ENCODE measurements at places on chromosomes 7 and 10.
A peak's percentile ranks its signal among the peaks of the same experiment; 100 is the strongest.

- no peak for DNase-seq
Observed at GRCh38 chr7:159207393-159207792, 62.7 kb upstream of the VIPR2 start.

DNA sequence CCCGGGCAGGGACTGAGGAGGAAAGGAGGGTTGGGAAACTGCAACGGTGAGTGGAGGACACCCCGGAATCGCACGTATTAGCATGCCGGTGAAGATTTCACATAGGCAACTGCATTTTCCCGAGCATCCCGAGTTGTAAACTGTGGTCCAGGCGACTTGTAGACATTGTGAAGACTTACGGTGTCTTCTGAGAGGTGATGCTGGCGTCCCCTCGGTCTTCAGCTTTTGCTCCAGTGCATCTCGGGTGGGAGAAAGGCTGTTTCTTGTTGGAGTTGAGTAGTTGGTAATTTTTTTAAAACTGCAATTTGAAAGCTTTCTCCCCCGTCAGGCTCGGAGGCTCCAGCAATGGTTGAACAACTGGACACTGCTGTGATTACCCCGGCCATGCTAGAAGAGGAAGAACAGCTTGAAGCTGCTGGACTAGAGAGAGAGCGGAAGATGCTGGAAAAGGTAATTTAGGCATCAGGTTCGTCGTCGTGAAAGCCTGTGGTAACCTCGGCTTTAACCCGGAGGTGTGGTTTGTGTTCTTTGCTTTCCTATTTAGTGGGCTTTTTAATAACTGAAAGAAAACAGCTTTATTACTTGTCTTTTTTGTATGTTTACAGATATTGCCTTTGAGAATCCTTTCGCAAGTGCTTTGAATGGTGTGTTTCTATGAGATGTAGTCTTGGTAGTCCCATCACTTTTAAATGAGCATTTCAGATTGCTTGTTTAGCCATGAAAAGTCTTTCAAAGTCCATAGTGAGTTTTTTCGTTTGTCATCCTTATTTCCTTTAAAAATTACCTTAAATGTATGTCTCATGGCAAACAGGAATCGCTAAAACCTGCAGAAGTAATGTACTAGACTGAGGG is 687 bp downstream of the HELLS start:
- peak; percentile 10 for DNase-seq

DNA sequence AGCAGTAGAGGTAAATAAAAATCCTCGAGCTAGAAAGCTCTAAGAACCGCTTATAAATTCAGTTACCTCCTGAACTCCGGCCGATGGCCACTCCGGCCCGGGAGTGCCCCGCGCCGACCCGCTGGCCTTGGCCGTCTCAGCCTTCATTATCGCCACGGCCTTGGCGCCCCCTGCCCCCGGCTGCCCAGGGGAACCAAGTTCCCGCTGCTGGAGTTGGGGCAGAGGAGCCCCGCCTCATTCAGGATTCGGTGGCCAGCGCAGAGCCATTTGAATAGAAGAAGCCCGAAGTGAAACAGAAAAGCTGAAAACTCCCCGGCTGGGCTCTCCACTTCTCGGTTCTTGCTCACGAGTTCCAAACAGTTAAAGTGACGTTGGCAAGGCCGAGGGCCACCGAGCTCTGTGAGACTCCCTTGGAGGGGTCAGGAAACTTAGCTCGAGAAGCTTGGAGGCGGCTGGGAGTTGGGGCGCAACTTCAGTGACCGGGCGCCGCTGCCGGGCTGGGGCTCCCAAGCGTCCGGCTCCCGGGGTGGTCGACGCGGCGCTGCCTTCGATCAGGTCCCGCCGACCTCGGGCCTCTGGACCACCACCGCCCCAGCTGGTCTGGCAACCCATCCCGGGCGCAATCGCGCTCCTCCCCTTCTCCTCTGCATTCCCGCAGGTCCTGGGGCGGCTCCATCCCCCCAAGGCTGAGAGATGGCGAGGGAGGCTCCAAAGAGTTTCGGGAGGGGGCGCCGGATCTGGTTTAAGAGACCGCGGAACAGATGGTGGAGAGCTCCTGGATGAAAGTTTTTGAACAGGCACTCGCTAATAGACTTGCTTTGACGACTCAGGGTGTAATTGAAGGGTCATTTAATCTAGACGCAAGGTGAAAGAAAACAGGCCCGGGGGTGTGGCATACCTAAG is 5.8 kb upstream of the FEZF1 start:
- peak; percentile 80 for DNase-seq

- no peak for DNase-seq
Observed at GRCh38 chr10:24501056-24501711, 222.5 kb downstream of the ARHGAP21 start.

GRCh38 chr10:32981760-32982159 is 23.7 kb upstream of the ITGB1 start:
- DNase-seq, result peak; percentile 53

DNA sequence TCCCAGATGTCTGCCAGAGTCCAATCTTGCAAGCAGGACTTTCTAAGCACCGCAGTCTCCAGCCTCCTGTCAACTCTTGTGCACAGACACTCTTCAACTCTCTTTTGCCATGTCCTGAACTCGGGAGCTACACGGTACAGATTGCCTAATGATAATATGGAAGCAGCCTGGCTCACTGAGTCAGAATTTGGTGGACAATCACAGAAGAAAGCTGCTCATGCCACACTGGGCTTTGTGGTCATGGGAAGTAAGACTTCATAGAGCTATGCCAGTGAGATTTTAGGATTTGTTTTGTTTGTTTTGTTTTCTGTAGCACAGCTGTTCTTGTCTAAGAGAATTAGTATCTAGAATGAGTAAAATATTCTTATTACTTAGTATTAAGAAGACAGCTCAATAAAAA is 144.1 kb upstream of the PRSS58 start:
- no peak for DNase-seq

DNA sequence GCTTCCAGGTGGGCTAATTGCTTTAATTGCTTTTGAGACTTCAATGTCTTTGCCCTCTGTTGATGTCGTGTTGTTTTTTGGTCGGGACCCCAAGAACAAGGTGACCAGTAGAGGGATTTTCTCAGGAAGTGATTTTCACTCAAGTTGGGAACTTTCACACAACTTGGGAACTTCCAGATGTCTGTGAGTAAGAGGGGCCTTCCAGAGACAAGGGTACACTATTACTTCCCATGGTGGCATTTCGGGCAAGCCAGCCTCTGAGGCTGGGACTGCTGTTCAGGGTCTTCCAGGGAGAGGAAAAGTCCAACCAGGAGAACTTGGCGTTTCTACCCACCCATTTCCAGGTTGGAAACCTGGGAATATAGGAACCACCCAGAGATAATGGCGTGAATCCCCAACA is 170.0 kb upstream of the CDCA7L start:
- no peak for DNase-seq

DNA sequence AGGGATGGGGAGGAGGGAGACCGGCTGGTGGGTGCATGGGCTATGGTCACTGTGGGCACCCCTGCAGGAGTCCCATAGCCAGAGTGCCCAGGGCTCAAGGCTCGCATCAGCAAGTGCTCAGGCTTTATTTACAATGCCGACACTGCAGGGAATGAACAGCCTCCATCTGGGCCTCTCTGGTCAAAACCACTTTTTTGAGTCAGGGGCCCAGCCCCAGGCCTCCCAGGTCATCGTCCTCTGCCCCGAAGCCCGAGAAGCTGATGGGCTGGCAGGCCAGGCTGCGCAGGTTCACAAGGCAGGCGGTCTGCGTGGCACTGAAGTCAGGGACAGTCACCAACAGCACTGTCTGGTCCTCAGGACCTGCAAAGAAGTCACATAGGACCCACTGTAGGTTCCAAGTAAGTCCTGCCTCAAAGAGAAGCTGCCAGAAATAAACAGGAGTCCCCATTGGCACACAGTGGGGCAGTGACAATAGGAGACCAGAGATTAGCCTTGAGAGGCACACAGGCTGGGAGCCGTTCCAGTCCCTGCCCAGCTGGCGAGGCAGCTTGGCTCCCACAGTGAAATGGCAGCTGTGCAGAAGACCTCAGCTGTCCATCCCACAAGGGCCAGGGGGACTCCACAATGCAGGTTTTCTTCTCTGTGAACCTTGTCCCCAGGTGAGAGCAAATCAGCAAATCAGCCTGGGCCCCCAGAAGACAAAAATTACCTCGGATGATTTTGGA is 8.6 kb downstream of the POLD2 start:
- no peak for DNase-seq

DNA sequence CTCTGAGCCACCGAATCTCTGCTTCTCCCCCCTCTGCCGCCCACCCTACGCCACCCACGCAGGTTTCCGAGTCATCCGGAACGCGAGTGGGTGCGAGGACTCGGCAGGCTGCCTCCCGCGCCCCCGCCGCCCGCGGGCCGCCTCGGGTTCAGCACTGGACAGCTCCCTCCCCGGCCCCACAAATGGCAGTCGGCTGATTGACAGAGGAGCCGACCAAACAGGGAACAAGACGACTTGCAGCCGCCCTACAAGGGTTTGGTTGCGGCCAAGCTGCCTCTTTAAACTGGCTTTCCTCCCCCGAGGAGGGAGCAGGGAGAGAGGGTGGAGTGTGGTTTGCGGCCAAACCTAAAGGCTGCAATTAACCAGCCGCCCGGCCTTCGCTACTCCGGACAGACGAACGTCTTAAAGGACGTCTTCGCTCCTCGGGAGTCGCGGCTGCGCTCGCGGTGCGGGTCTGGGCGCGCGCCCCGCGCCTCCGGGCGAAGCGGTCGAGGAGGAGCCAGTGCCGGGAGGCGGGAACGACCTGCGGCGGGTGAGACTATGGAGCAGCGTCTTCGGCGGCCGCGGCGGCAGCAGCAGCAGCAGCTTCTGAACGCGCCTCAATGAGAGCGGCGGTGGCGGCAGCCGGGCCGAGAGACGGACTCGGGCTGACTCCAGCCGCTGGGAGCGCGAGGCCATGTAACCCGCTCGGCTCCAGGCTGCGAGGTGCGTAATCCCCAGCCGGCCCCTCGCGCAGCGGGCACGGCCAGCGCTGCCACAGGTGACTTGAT is at the start of gene GPR158:
Gene GPR158 (plus strand): TSS at position 541 of the 770 bp plus-strand sequence. CDS start 420 bp downstream, outside the sequence.
- DNase-seq, result peak; percentile 92

DNA sequence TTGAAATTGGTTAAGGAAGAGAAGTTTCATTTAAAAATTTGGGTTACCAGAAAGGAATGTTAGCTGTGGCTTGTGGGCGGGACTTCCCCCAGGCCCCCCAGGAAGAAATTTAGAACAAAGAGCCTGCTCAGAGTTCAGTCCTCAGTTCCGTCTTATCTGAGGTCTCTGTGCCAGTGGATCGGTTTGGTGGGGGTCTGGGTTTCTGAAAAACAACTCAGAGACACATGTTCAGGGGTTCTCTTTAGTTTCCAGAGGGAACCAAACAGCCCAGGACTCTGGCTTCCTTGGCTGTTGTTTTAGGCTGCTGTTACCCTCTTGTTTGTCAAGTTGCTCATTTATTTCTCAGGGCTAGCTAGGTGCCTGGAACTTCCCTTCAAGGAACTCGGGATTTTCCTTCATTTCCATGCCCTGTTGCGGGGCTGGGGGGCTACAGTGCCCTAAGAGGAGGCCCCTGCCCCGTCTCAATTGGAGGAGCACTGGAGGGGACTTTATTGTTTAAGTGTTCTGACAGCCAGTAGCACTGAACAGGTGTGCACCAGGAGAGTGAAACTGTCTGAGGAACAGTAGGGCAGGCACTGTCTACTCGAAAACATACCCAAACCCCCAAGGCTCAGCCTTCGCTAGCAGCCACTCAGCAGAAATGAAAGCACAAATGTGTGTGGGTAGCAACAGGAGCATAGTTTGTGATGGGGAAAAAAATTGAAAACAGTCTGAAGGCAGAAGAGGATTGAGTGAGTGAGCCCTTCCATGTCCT is 59.9 kb downstream of the ALOX5 start:
- no peak for DNase-seq

DNA sequence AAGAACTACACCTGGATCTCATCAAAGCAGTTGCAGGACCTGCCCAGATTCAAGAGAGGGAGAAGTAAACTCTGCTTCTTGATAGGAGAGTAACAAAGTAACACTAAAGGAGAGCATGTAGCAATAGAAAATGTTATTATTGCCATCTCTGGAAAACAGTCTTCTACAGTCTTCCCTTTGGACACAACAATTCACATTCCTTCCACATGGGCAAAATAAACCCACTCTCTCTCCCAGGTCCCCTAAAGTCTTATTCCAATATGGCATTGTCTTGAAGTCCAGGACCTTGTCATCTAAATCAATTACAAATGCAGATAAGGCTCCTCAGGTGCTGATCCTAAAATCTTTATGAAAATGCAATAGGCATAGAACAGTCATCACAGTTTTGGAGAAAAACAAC is 10.3 kb upstream of the WNT2 start:
- no peak for DNase-seq

DNA sequence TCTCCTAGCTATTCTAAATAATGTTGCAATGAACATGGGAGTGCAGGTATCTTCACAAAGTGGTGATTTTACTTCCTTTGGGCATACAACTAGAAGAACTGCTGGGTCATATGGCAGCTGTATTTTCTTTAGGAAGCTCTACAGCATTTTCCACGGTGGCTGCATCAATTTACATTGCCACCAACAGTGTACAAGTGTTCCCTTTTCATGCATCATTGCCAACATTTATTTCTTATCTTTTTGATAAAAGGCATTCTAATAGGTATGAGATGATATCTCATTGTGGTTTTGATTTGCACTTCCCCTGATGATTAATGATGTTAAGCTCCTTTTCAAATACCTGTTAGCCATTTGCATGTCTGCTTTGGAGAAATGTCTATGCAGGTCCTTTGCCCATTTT is 52.6 kb downstream of the NT5C2 start:
- DNase-seq, result no peak

DNA sequence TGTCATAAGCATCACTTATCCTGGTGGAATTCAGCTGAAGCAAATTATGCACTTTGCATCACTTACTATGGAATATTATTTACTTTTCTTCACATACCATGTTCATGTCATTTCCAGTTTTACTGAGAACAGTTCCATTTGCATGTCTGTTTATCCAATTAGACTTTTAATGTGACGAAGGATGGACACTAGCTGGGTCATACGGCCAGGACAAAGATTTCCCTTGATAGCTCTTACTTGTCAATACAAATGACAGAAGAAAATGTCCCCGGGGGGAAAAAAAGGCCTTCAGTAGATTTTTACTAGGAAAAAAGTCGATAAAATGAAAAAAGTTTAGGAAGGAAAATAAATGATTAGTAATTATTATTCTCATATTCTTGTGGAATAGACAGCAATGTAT is 106.6 kb downstream of the RAPGEF5 start:
- no peak for DNase-seq

GRCh38 chr7:77309714-77310220 is 106.4 kb downstream of the GSAP start:
- DNase-seq, result no peak

GRCh38 chr7:101927802-101928201 is 110.4 kb downstream of the CUX1 start:
- no peak for DNase-seq

DNA sequence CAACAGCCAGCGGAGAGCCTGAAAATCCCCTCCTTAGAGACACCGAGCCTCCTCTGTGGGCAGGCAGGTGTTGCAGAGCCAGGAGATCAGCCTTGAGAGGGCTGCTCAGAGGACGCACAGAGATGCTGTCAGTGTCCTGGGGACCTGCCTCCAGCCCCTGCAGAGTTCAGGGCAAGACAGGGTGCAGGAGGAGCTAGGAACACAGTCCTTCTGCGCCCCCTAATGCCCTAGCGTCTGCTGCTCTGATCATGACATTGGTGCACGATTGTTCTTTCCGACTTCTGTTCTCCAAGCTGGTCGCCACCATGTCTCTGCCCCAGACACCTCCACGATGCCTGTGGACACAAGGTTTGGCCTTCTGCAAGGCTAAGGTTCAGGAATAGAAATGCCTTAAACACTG is 613.7 kb upstream of the MKI67 start:
- no peak for DNase-seq

- no peak for DNase-seq
Observed at GRCh38 chr7:133676805-133677370, 424.0 kb downstream of the EXOC4 start.
